ENCODE measurements at places on chromosomes 2 and 18.
A peak's percentile ranks its signal among the peaks of the same experiment; 100 is the strongest.

- DNase-seq: no peak
These were observed 2.4 kb upstream of the SGO2 start for GRCh38 chr2:200523604-200524003.

GRCh38 chr2:18284331-18284730, 276.1 kb downstream of the RDH14 start:
- DNase-seq: no peak

- no peak for DNase-seq
These were observed 287.6 kb upstream of the ZNF521 start for GRCh38 chr18:25639596-25639995.

DNA sequence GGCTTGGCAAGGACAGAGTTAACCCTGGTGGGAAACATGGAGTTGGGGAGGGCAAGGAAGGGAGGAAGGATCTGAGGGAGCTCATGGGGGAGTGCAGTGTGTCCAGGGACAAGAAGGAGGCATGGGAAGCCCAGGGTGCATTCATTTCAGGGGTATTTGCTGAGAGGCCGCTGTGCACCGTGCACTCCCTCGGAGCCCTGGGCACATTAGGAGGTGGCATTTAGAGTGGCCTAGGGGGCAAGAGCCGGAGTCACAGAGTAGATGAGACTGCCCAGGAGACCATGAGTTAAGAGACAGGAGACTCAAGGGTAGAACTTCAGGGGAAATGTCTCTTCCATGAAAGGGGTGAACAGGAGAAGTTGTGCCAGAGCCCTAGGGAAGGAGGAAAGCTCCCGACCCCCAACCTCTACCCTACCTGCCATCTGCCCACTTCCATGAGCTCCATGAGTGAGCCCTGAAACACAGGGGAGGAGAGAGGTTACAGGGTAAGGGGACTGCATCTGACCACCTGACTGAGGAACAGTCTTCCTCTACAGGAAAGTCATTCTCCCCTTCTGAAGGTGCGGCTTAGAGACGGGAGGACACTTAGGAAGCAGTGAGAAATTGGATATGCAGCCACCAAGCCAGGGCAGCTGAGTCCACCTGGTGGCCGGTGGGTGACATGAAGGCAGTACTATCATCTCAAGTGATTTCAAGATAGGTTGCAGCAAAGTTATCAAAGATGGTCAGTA, 58.5 kb upstream of the COPS8 start:
- peak; percentile 47 for DNase-seq

DNA sequence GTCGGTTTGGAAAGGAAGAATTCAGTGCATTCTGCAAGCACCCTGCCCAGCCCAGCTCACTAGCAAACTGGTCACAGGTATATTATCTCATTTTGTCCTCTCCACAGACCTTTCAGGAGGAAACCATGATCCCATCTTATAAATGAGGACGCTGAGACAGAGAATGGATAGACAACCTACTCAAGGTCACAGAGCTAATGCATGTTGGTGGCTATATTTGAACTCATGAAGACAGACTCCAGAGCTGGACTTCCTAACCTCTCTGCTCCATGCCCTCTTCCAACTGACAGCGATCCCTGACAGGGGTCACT, 29.5 kb downstream of the SERPINB5 start:
- DNase-seq: no peak

DNA sequence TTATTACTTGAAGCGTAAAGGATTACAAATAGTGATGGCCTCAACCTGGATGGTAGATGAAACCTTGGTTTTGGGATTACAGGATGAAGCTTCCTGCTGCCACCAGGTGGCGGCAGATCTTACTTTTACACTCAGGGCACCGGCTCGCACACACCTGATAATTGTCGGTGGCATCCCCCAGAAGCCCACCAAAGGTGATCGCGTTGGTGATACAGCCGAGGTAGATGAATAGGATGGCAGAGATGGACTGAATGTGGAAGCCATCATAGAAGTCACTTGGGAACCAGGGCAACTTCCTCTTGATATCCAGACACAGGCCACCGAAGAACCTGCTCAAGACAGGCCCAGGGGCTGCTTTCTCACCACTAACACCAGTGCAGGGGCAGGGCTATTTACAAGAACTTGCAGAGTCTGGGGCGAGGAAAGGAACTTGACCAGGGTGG, 51.8 kb downstream of the MTHFD2 start:
- DNase-seq: peak; percentile 82

- peak; percentile 10 for DNase-seq
These were observed 14.5 kb downstream of the TMEM185B start for GRCh38 chr2:120208381-120209353.

DNA sequence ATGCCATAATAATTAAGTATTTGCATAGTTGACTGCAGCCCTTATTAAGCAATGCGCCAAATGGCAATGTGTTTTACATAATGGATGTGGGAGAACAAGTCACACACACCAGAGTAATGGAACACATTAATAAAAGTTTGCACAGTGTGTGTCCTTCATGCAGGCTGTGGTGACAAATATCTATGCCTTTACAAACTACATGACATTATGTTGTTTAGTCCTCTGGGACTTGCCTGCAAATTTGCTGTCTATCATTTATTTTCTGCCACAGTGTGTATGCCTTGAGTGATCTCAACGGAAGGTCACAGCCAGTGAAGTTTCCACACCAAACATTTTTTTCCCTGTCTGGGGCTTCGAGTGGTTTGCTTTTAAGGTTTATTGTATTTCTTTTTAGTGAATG, 175.2 kb upstream of the TMEFF2 start:
- DNase-seq: no peak

- no peak for DNase-seq
These were observed 1144.6 kb upstream of the CDH2 start for GRCh38 chr18:29321561-29321960.

GRCh38 chr2:74439803-74440377, 1.8 kb downstream of the RTKN start:
- DNase-seq: no peak

DNA sequence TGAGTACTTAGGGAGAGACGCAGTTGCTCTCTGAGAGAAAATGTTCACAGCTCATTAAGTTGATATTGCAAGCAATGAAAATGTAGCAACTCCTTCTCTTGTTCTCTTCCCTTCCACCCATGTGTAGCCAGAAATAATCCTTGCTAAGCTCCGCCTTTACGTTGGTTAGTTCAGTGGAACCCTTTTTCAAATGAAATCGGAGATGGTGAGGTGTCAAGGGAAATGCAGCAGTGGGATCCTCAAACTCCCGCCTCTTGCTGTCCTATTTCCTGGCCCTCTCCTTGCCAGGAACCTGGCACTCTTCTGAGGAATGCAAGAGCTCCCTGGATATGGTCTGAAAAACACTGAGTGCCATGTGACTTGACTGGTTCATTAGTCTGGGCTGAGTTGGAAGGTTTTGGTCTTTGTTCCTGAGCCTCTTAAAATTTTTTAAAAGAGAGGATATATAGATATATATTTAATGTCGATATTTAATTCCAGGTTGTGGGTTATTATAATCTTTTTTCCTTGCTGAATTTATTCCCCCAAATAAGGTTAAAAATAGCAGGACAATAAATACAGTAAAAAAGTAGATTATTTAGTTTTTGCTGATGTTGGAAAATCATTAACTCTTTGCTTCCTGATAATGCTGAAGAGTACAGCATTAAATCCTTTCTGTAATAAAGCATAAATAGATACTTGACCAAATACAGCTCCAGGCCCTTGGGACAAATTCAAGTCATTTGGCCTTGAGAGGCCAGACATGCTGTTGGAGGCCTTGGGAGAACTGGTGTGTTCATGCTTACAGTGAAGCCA, 116.2 kb downstream of the EML6 start:
- DNase-seq: no peak

DNA sequence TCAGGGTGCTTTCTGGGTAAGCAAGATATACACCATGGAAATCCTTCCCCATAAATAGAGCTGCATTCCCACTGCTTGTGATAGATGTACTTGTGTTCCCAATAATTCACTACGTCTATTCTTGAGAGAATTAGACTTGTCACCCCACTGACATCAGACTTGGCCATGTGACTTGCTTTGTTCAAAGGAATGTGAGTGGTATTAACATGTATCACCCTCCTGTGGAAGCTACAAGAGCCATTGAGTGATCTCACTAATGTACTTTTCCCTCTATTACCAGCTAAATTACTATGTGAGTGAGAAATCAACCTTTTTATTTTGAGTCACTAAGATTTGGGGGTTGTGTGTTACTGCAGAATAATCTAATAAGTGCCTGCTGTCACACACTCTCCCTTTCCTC, 176.0 kb downstream of the CCDC178 start:
- no peak for DNase-seq

DNA sequence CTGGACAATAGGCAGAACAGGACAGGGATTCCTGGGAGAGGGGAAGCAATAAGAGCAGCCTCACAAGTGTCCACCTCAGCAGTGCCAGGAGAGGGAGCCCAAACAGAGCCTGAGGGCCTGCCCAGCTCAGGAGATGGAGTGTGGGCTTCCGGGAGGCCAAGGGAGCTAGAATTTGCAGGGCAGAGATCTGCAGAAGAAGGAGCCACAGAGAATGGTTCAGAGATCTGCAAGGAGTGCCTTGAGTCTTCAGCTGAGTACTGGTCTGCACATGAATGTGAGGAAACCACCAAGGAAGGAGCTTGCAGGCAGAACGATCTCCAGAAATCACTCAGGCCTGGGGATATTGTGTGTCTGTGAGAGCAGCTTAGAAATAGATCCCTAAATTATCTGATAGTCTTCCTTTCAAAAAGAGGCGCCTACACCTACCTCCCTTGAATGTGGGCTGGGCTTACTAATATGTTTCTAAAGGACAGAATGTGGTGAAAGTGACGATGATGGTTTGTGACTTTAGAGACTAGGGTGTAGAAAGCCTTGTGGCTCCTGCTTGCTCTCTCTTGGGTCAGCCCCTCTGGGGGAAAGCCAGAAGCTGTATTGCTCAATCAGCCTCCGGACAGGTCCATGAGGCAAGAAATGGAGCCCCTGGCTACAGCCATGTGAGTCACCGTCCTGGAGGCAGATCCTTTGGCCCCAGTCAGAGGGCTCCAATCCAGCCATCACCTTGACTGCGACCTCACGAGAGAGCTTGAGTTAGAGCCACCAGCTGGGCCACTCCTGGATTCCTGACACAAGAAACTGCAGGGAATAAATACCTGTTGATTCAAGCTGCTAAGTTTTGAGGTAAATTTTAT, 7.6 kb upstream of the LPIN1 start:
- DNase-seq: no peak

GRCh38 chr18:8699948-8700347, 5.4 kb upstream of the MTCL1 start:
- DNase-seq: no peak

- no peak for DNase-seq
These were observed 116.4 kb downstream of the TAF4B start for GRCh38 chr18:26342646-26343045.

DNA sequence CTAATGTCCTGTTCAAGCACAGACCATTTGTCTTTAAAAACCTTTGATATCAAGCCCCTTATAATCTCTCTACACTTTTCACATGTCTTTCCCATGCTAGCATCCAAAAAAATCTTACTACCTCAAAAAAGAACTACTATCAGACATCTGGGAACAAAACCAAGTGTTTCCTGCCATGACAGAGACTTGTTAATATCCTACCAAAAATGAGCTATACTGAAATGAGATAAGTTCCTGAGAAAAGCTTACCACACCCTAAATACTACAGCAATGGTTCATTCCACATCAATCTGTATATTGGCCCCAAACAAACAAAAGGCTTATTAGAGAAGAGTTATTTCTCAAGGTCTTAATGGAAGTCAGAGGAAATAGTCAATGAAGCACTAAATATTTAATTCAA, 230.1 kb downstream of the DYM start:
- DNase-seq: no peak

- no peak for DNase-seq
These were observed 55.3 kb downstream of the TSHZ1 start for GRCh38 chr18:75265872-75266271.

- no peak for DNase-seq
These were observed 68.7 kb upstream of the XDH start for GRCh38 chr2:31483246-31483645.

DNA sequence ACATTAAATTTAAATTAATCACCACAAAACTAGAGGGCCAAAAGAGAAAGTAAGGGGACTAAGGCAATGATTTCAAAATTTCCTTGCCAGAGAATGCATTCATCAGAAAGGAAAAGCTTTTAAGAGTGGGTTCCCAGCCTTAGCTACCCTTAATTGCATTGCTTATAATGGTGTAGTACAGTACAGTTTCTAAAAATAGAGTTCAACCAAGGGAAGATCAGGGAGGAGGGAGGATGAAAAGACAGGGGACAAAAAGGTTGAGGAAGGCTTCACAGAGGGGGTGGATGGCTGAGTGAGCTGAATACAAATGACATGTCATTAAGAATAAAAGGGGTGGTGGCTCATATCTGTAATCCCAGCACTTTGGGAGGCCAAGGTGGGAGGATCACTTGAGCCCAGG, 119.9 kb downstream of the RBMS1 start:
- no peak for DNase-seq

DNA sequence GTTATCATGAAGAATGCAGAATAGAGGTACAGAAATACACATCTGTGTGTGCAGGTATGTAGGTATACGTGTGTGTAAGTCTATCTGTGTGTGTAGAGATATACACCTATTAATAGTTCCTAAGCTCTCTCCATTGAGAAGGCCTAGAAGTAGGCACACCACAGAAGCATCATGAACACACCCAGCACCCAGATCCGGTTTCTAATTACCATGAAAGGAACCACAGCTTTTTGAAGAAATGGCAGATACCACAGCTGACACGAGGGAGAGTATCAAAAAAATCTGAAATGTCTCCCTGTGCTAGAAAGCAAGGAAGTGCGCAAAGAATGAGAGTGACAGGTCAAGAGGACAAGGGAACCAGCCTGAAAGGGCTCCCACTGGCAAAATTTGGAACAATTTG, 27.7 kb upstream of the AP1S3 start:
- DNase-seq: no peak

GRCh38 chr2:127678991-127679390, 3.7 kb upstream of the LIMS2 start:
- no peak for DNase-seq

DNA sequence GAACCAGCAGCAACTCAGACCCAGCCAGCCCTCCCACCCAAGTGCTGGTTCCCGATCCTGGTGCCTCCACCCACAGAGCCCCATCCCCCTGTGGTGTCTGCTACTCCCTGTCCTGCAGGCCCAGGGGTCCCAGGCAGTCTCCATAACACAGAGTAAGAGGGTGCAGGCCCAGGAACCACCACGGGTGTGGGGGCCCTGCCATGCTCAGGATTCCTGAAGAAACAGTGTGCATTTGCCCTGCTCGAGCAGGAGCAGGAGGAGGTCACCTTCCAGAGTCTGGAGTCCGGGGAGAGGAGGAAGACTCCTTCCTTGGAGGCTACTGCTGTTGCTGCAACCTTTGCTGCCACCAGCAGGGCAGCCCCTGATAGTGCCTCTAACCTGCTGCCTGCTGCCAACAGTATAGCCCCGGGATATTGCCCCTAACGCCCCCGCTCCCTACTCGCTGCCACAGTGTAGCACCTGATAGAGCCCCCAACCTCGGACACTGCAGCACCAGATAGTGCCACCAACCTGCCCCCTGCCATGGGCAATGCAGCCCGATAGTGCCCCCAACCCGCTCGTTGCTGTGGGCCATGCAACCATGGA, 46.8 kb upstream of the ANKRD62 start:
- DNase-seq: no peak

All from GM10248 (cell line).